ENCODE measurements at places on chromosomes 3 and 15.

DNA sequence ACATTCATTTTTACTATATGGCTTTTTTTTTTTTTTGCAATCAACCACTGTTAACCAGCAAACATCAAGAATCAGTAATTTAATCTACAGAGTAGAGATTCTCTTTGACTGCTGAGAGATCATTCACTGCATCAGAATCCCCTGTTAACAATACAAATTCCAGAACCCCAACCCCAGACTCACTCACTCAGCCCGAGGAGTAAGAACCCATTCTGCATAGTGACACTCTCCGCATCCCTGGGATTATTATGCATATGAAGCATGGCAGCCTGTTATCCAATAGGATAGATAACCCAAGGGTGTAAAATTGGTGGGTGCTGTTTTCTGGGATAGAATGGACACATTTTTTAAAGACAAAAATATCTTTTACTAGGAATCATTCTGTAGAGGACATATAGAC is 76.3 kb upstream of the CCDC39 start:
- no peak for DNase-seq

DNA sequence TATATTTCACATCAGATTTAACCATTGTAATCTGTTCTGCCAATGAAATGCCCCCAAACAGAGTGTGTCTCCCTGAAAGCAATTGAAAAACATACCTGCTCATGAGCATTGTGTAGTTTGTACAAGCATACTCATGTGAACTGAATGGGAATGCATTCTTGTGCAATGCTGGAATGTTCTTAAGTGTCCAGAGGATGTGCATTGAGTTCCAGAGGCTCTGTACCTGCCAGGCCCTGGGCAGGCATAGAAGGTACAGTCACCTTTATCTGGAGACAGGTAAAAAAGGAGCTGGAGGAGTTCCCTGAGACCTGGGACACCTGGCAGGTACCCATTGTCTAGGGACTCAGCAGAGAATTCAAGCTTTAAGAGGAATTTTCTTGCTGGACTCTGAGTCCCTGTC is 2.8 kb downstream of the MRAS start:
- DNase-seq = no peak

- DNase-seq = no peak
Observed at GRCh38 chr3:43869491-43869890, 178.8 kb downstream of the ABHD5 start.

GRCh38 chr15:66942649-66943390 is 122.6 kb upstream of the SMAD3 start:
- DNase-seq = no peak

DNA sequence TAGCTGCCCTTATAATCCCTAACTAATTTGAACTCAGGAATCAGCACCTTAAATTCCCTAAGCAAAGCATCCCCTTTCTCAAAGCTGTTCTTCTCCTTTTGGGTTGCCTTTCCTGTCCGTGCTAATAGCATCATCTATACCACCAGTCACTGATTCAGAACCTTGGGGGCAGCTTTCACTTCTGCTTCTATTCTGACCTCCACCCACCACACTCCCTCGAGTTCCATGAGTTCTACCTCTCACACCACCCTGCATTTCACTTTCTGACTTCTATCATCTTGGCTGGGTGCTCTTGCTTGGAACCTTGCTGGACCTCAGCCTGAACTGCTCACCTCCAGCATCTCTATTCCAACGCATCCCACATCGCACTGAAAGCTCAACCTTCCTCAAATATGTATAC is 55.4 kb upstream of the KCNMB2 start:
- DNase-seq = no peak

DNA sequence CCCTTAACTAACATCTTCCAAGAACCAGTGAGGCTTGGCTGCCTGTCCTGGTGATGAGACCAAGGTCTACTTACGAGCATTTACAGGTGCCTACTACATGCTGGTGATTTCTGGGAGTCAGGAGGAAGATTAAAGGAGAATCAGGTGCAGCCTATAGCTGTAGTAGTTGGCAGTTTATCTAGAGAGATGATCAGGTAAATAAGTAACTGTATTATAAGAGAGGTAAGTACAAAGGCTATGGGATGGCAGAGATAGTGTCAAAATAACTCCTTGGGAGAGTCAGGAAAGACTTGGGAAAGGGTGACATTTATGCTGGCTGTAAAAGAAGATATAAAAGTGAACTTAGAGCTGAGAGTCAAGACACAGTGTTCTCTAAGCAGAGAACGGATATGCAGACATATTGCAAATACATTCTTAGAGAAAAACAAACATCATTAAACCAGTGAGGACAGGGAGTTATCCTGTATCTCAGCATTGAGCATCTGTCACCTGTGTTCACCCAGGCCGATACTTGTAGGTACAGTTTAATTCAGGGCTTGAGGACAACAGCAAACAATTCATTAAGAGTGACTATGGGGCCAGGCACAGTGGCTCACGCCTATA is 49.7 kb upstream of the ACP3 start:
- no peak for DNase-seq

DNA sequence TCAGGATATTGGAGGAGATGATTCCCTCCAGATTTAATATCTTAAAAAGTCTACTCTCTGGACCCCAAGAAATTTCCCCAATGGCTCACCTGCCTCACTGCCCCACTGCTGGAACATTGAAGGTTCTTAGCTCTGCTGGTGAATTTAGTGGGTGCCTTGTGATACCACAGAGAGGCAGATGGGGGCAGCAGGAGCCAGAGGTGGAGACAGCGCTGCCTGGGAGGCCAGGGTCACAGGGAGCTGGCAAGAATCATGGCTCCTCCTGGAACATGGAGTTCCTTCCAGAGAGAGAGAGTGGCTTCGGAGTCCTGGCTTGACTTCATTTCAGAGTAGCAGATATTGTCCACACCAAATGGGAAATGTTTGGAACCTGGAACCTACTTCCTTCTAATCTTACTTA is 263.5 kb upstream of the CFAP20DC start:
- no peak for DNase-seq

DNA sequence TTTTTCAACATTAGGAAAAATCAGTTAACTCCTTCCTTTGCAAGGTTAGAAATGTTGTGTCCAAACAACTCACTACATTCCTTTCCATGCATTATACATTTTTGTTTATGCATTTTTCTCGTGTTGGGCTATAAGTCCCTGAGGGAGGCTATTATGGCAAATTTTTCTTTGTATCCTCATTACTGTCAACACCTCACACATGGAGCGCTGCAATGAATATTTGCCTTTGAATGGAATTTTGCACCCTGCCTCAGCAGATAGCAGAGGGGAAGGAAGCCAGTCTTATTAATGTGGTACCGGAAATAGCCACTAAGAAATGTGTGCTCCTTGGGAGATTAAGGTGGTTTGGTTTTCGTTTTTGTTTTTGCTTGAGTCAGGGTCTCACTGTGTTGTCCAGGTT is 134.7 kb downstream of the THSD4 start:
- DNase-seq = no peak

DNA sequence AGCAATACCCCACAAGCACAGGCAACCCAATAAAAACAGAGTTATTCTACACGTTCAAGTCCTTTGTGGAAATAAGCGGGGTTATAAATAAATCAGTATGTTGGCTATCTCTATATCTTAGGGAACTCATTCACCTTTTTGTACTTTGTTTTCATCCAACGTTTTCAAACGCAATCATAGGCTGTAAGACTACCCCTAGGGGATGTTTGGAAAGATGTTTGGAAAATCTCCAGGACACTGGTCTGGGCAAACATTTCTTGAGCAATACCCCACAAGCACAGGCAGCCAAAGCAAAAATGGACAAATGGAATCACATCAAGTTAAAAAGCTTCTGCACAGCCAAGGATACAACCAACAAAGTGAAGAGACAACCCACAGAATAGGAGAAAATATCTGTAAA is 70.1 kb downstream of the CLDN11 start:
- DNase-seq = no peak

DNA sequence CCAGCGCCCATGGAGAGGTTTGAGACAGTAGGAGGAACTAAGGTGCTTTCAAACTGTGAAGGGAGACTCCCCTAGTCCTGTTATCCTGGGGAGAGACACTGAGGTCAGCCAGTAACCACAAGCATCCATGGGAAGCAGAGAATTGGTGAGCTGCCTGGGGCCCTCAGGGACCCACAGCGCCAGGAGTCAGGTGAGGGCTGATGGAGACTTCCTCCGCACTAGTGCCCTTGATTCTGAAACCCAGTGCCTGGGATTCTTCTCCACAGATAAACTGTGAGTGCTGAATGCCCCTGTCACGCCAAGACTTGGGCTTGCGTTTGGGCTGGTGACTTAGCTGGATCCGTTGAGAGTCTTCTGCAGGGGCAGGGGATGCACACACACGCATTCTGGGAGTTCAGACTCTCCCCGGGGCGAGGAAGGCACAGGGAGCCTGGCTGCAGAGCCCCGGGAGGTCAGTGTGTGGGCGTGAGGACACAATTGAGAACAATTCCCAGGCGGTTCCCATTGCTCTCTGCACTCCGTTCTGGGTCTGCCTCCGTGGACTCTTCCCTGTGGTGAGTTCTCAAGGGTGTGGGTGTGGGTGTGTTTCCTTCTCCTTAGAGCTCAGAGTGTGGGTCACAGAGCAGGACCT is 37.9 kb upstream of the SLCO2A1 start:
- no peak for DNase-seq

- no peak for DNase-seq
Observed at GRCh38 chr15:45919806-45920205, 285.0 kb downstream of the SQOR start.

DNA sequence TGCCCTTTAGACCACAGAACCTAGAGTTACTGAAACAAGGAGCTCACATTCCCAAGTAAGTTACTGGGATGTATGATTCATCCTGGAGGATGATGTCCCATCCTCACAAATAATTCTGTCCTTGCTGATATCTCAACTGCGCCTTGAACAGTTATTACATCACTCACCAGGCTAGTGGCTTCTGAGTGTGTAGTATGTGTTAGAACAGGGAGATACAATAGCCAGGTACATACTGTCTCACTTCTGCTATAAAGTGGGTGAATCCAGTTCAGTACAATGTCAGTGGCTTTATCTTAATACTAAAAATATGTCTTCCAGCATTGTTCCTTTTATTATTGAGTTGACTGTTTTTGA is 483.2 kb upstream of the FRG2C start:
- DNase-seq = no peak

- DNase-seq = no peak
Observed at GRCh38 chr15:68492855-68493254, 60.9 kb upstream of the ITGA11 start.

DNA sequence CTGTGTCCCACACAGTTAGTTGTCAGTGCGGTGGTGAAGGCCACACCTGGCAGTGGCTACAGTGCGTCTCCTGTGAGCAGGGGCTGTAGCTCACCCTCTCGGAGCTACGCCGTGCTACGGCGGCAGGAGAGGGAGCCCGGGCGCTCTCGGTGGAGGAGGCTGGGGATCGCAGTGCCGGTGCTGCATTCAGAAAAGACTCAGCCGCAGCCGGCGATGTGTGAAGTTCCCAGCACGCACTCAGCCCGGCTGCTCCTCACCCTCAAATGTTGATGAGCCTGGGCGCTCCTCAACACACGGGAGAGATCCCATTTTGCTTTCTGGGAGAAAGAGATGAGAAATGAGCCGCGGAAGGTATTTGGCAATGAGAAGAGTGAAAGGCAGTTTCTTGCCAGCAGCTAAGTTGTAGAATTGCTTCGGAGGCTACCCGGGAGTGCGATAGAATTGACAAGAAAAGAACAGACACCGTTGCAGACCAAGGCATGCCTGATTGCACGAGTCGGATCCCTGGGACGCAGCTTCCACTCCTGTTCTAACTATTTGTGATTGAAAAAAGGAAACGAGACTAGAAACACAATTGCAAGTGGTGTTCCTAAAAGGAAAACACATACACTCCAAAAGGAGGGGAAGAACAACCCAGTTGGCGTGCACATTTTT is at the start of gene UNC13C:
Gene UNC13C, plus strand, starts transcription at position 189 of the 654 bp plus-strand sequence. CDS start 34,463 bp downstream, outside the sequence.
- DNase-seq = no peak

- no peak for DNase-seq
Observed at GRCh38 chr3:9109568-9109914, 139.9 kb downstream of the SRGAP3 start.

- DNase-seq = no peak
Observed at GRCh38 chr15:42143866-42144625, 12.4 kb downstream of the PLA2G4F start.

GRCh38 chr3:149810846-149811245 is 2.2 kb upstream of the RNF13 start:
- no peak for DNase-seq

DNA sequence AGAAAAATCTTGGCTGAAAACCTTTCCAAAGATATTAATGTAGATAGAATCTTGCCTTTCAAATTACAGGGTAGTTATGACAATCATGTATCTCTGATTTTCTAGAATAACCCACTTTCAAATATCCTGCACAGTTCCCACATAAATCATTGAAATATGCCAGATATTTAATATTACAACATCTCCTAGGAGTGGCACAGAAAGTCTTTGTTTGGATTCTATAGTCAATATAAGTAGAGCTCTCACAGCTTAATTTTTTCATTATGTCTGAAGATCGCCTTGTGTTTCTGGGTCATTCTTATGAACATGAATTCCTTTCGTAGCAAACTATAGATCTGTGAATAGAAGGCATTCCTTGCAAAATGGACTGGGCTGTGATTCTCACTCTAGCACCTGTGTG is 5.0 kb downstream of the RARB start:
- DNase-seq = no peak

- DNase-seq = no peak
Observed at GRCh38 chr3:149848238-149848637, 35.2 kb downstream of the RNF13 start.

- DNase-seq = no peak
Observed at GRCh38 chr15:94029495-94029894, 201.9 kb upstream of the MCTP2 start.

DNA sequence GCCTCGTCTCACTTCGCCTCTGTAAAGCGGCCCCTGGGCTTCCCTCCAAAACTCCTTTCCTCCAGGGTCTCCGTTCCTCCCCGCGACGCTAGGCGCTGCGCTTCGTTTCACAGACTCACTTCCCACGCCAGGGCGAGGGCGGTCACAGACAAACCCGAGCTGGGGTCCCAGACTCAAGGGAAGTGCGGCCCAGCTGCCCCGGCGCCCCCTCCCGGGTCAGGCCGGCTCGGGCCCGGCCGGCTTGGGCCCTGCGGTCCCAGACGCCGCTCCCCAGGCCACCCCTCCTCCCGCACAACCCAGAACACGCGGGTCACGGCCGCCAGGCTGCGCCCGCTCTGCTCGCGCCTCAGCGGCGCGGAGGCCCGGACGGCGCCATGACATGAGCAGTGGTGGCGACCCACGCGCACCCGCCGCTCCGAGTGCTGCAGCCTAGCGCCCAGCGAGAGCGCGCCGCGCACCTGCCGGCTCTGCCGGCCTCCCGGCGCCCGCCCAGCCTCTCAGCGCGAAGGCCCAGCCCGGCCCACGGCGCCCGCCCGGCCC is 547 bp downstream of the NUP210 start:
- DNase-seq = no peak

DNA sequence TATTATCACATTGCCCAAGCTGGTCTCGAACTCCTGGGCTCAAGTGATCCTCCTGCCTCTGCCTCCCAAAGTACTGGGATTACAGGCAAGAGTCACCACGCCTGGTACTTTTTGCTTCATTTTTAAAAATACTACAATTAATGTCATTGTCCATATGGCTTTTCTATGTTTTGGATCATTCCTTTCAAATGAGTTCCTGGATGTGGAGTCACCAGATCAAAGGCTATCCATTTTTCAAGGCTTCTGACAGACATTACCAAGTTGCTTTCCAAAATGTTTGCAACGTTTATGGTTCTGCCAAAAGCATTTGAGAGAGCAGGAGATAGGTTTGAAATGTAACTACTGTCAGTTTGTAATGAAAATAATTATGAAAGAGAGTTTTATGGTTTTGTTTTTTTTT is 34.2 kb upstream of the BCL2L10 start:
- no peak for DNase-seq
